HEK293T (cell line): ENCODE measurements at places on chromosomes 5 and 9.

DNA sequence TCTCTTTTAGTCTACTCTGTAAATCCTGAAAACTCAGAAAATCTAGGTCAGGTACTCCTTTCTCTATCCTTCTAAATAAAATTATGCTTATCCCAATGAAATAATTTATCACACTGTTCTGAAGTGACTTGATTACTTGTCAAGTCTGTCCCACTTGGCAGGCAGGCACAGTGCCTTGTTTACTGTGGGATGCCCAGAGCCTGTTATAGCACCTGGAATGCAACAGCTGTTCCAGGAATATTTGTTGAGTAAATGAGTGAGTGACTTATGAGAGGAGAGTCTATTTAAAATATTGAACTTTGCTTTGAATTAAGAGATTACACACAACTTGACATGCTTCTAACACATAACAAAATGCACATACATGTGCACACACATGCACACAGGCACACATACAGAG lies 130.0 kb downstream of the MPDZ start:
- DNase-seq, result no peak

DNA sequence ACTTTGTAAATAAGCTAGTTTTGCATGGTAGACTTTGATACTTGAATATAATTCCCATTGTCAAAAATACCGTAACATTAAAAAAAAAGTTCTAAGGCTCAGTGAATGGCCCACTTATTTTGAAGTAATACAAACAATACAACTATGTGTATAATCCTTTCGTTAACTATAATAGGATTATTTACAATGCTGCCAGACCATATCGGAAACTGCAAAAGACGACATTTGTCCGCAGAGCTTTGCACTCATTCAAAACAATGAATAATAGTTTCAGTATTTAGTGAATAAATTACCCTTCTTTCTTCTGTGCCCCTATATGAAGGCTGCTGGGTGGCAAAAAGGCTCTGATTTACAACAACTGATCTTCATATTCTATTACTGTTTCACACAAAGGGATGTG lies 121.8 kb downstream of the DROSHA start:
- no peak for DNase-seq

GRCh38 chr9:123423311-123423640 lies 67.3 kb downstream of the CRB2 start:
- DNase-seq, result no peak

DNA sequence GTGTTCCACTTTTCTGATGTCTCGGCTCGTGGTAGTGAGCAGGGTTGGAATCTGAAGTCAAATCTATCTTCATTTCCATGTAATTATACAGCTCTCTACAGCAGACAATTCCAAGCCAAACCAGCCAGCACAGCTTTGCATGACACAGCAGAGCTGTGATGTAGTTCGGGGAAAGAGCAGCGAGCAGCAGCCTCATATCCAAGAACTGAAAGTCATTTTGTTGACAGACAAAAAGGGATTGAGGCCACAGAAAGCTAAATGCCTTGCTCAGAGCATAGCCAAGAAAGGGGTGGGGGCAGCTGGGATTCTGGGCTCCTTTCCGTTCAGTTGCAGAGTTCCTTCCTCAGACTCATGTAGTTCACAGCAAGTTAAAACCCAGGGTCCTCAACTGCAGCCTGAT lies 32.1 kb downstream of the LCP2 start:
- DNase-seq, result no peak

- DNase-seq, result no peak
Measured at GRCh38 chr9:121725008-121725775, 73.8 kb downstream of the DAB2IP start.

- no peak for DNase-seq
Measured at GRCh38 chr9:29806937-29807618, 2233.8 kb upstream of the C9orf72 start.

- no peak for DNase-seq
Measured at GRCh38 chr5:144002876-144003275, 167.6 kb downstream of the YIPF5 start.

DNA sequence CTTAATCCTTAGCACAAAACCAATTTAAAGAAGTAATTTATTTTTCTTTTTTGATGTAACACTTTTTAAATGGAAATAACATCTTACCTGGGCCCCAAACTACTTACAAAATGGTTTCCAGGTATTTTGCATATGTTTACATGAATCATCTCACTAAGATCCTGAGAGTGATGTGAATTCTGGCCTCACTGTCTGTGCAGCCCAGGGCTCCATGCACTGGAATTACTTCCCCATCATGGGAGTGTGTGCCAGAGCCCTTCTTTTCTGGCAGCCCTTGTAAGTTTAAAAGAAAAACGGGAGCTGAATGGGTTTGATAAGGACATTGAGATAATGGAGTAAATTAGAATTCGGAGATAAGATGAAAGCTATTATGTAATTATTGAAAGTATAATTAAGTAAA lies 12.2 kb upstream of the F2R start:
- DNase-seq, result no peak

GRCh38 chr5:68950930-68951329 lies 142.9 kb upstream of the SLC30A5 start:
- no peak for DNase-seq

DNA sequence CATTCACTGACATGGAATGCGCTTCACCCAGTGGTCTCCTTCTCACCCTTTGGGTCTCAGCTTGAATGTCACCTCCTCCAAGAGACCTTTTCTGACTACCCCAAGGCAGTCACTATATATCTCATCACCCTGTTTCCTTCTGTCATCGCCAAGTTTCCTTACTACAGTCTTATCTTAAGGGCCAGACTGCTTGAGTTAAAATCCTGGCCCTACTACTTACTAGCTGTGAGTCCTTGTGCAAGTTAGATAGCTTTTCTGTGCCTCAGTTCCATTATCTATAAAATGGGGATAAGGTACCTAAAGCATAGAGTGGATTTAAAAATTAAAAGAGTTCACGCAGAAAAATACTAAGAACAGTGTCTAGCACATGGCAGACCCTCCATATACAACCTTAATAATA lies 132.4 kb downstream of the GABBR2 start:
- DNase-seq, result no peak

- no peak for DNase-seq
Measured at GRCh38 chr5:54438620-54439389, 16.7 kb upstream of the HSPB3 start.

GRCh38 chr5:146825033-146825432 lies 53.5 kb downstream of the PPP2R2B start:
- peak; percentile 14 for DNase-seq

GRCh38 chr9:128627906-128628305 lies 28.7 kb downstream of the DYNC2I2 start:
- DNase-seq, result no peak

DNA sequence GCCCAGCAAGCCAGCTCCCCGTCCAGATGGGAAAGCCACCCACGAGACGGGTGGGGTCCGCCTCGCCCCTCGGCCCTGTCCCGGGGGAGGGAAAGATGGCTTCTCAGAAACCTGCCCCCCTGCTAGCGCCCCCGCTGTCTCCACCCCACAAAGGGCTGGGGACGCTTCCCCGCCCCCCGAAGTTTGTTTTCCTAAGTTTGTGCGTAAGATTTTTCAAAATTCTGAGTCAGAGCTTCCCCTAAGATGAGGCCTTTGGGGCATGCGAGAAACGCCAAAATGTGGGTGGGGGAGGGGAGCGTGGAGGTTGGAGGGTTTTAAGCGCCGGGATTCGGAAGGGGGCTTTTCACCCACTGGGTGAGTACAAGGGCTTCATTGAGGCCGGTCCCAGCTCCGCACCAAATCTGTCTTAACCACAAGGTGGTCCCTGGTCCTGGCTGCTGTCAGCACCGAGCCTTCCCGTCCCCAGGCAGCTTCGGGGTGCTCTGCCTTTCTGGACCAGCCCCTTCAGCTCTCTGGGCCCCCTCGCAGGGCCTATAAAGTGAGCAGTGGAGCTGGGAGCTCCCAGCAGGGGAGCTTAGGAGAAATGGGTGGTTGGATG lies 32.3 kb downstream of the PRRX2 start:
- DNase-seq, result no peak

- DNase-seq, result no peak
Measured at GRCh38 chr5:111271885-111272284, 47.7 kb downstream of the CAMK4 start.

GRCh38 chr9:124455820-124456219 lies 5.6 kb downstream of the ADGRD2 start:
- no peak for DNase-seq

DNA sequence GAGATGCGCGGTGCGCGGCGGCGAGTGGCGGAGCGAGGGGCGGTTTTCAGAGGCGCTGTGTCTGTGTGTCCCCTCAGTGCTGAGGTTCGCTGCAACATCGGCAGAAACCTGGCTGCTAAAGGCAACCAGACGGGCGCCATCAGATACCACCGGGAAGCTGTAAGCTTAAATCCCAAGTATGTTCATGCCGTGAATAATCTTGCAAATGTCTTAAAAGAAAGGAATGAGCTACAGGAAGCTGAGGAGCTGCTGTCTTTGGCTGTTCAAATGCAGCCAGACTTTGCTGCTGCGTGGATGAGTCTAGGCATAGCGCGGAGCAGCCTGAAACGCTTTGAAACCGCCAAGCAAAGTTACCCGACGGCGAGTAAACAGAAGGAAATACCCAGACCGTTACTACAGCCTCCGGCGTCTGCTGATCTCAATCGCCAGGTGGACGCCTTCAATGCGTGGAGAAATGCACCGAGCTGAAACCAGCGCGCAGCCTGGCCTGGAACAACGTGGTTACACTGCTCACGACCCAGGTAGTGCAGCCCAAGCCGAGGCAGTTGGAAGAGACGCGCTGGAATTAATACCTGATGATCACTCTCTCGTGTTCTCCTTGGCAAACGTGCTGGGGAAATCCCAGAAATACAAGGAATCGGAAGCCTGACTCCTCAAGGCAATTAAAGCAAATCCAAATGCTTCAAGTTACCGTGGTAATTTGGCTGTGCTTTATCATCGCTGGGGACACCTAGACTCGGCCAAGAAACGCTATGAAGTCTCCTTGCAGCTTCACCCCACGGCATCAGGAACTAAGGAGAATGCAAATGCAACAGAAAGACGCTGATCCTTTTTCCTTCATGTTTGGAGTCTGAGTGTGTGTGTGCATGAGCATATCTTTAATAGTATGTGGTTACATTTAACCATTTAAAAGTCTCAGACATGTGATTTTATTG lies 15.9 kb downstream of the OR2V1 start:
- no peak for DNase-seq

DNA sequence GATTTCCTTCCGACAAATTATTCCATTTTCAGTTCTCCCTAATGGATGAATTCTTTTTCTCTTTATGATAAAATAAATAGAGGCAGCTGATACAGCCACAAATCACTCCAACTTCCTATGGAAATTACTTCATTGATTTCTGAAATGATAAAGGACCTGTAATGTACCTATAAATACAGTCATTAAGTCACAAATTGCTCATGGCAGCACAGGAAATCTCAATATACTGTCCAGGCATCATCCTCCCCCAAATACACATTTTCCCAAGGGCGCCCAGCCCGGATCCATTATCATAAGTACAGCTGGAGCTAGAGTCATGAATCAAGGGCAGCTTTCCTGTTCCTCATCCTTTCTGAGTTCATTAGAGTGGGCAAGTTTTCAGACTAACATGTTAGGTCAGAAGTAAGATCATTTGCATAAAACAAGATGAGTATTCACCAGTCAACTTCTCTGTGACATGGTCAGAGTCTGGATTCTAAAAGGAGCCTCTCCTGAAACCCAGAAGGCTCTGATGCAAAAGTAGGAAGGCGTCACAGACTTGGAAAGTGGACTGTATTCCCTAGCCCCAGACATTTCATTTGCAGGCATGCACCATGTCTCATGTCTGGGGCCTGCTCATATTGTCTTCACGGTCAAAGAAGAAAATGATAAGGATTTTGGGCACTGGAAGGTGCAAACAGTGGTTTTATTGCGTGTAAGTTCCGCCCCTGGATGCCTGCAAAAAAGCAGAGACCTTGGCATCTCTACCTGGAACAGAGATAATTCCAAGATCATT lies 383.2 kb downstream of the PLK2 start:
- DNase-seq, result no peak

GRCh38 chr5:139565411-139566305 lies 4.5 kb downstream of the UBE2D2 start:
- no peak for DNase-seq

DNA sequence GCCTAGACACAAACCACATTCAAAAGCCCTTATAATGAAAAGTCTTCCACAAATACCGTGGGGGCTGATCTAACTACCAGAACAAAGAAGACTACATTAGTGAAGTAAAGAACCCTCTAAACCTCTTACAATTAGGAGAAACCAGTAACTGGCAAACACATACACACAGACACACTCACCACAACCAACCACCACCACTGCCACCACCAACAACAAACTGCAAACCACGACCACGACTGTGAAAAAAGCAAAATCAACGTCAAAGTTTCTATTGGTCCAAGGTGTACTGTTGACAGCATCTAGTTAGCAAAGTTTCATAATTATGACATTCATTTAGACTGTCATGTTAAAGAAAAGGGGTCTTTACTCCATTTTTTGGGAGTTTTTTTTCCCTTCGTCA lies 2.7 kb downstream of the CDO1 start:
- DNase-seq, result no peak

DNA sequence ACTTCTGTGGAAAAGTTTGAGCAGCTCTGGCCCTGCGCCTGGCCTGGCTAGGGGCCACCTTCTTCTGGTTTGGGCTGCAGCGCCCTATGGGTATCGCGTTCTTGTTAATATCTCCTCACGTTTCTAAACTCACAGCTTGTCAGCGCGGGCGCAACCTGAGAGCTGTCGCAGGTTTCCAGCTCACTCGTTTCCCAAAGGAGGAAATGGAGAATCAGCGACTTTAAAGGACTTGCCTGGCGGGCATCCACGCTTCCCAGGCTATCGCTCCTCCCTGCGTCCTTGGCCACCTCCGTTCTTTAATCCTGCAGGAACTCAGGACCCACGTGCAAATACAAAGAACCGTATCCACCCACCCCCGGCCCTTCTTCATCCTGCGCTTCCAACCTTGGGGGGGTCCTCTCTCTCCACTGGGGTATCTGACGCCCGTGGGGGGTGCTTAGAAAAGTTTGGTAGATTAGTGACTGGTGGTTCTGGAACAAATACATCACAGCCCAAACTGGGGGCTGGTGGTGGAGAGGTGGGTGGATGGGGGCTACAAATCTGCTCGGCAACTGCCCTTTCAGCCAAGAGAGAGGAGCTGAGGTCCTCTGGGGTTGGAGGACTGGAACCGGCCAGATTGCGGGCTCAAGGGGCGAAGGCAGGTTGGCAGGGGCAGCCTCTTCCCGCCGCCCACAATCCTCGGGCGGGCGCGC lies 578 bp upstream of the PSAT1 start:
- DNase-seq, result peak; percentile 56

DNA sequence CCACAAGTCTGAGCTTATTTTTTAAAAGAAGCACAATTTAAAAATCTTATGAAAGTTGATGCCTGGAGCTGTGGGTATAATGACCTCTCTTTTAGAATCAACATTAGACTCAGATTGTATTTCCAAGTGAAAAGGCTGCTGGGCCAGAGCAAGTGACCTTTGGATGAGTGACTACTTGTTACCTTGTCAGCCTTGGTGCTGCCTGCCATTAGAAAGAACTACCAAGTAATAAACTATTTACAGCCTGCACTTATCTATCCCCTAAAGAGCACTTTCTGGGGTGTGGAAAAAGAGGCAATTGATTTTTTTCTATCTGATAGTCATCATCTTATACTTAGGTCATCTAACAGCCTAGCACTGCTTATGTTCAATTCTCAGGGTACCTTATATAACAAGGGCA lies 134.9 kb upstream of the FBXL17 start:
- DNase-seq, result peak; percentile 16
